Fibroblast of upper back skin (primary cell): ENCODE measurements at places on chromosomes 11 and 22.

DNA sequence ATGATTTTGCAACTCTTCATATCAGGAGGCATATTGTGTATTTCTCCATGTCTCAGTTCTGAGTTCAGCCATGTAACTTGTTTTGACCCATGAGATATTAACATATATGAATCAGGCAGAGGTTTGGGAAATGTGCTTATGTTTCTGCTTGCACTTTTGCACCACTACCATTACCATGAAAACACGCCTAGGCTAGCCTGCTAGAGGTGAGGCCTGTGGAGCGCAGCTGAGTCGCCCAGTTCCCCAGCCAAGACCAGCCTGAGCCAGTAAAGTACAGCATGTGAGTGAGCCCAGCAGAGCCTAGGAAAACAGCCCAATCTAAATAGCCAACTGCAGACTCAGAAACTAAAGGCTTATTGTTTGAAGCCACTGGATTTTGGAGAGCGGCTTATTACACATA lies 18.4 kb upstream of the MYOD1 start:
- no peak for DNase-seq

DNA sequence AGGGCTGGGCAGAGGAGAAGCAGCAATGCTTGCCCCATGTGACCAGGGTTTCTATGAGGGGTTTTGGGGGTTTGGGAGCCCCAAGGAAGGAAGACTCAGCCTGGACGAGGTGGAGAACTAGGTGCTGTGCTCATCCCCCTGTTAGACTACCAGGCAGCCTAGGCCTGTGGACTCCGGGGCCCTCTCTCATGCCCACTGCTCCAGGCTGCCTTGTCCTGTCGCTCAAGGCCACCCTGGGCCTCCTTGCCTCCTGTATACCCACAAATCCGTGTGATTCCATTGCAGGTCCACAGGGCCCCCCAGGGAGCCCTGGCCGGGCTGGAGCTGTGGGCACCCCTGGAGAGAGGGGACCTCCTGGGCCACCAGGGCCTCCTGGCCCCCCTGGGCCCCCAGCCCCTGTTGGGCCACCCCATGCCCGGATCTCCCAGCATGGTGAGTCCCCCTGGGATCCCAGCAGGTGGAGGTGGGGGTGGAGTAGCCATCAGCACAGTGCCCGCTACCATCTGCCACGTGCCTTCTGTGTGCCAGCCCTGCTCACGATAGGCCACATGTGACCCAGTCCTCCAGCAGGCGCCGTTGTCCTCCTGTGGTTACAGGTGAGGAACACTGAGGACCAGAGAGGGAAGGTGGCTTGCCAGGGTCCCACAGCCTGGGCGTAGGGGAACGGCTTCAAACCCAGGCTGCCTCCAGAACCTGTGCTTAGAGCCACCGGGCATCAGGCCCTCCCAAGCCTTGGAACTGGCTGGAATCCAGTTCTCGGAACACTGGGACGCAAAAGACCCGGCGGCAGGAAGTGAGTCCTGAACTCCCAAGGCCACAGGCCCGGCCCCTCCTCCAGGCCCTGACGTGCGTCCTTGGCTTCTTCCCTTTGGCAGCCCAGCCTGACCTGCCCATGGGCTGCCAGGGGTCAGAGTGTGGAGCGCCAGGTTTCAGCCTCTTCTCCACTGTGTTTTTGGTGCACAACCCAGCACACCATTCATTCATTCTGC lies 26.6 kb downstream of the EMID1 start:
- no peak for DNase-seq

GRCh38 chr11:132586801-132587200 lies 945.5 kb downstream of the OPCML start:
- peak; percentile 10 for DNase-seq

DNA sequence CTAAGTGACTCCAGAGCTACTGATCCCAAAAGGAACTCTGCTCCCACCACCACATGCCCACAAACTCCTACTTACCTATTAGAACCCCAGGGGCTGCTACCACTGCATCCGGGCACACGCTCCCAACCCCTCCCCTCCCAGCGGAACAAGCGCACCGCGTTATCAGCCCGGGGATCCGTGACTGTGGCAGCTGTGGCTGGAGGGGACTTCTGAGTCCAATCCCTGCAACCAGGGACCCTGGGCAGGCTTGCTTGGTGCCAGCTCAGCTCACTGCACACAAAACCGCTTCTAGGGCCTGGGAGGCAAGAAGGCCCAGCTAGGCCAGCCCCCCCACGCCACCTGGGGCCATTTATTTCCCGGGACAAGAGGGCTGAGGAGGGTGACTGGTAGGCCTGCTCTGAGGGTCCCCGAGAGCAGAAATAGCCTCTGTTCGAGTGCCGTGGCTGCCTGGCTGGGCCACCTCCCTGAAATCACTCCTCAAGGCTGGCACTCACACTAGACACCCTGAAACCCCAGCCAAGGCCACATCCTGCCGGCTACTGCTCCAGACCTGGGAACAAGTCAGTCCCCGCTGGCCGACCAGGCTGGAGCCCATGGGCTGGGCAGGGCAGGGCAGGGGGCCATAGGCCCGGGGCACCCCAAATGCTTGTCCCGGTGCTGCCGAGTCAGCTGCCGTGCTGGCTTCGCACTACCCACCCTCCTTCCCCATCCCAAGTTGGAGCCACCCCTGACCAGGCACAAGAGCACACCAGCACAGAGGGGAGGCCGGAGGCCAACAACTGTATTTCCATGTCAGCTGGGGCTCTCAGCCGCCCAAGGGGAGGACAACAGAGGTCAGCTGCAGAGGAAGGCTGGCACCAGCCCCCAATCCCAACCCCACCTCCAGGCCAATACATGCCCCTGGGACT lies 1.9 kb upstream of the IFITM10 start:
- no peak for DNase-seq

- no peak for DNase-seq
These were observed 123.5 kb downstream of the CACNA1I start for GRCh38 chr22:39693943-39694500.

DNA sequence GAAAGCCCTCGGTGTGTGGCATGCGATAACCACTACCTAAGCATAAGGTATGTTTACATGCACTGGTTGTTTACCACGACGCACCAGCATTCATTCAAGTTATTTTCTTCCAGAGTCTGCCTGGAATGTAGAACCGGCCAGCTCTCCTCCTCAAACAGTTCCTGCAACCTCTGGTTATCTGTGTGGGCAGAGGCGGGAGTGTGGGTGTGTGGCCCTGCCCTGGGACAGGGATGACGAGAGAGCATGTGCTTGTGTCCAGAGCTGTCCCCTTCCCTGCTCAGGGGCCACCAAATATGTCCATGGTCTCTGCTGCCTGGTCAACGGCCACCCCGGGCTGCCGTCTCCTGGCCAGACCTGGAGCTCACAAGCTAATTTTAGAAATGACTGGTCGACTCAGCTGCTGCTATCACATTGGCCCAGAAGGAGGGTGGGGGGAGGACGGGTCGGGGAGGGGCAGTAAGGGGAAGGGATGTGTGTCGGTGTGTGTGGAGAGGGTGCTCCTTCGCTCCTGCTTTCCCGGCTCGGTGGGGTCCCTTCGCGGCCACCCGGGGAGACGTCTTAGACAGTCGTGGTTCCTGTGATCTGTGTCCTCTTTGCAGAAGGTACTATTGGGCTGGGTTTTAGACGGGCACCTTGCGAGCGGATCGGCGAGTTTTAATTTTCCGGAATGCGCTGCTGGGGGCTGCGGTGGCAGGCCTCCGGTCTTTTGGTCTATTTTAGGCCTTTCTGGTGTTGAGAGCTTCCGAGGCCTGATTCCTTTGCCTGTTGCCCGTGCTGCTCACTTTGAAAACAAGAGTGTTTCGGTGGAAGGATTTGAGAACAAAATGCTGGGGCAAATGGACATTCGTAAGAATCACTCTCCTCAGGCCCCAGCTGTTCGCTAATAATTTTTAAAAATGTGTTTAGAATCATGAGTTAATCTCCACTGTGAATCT lies at the start of gene MYO18B:
TSS of gene MYO18B (plus strand) at position 497 of the 935 bp plus-strand sequence. CDS start 18,905 bp downstream, outside the sequence.
- no peak for DNase-seq

DNA sequence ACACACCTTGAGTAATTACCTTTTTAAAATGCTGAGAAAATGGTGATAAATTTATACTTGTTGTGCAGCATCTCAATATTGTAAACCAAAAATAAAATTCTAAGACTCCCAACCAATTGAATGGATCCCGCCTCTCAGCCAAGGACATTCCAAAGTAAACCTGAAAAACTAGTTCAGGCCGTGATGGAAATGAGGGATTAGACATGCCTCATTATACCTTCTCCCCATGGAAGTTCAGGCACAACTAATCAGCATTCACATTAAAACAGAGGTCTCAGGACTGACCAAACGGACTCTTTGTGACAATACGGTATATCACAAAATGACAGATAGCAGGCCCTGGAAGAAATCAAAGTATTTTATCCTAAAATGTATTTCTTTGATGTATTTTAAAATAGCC lies 907.4 kb upstream of the RAG2 start:
- no peak for DNase-seq

- peak; percentile 85 for DNase-seq
These were observed 14.9 kb downstream of the RAC2 start for GRCh38 chr22:37229012-37229804.

GRCh38 chr11:109933126-109933525 lies 160.1 kb upstream of the ZC3H12C start:
- no peak for DNase-seq

DNA sequence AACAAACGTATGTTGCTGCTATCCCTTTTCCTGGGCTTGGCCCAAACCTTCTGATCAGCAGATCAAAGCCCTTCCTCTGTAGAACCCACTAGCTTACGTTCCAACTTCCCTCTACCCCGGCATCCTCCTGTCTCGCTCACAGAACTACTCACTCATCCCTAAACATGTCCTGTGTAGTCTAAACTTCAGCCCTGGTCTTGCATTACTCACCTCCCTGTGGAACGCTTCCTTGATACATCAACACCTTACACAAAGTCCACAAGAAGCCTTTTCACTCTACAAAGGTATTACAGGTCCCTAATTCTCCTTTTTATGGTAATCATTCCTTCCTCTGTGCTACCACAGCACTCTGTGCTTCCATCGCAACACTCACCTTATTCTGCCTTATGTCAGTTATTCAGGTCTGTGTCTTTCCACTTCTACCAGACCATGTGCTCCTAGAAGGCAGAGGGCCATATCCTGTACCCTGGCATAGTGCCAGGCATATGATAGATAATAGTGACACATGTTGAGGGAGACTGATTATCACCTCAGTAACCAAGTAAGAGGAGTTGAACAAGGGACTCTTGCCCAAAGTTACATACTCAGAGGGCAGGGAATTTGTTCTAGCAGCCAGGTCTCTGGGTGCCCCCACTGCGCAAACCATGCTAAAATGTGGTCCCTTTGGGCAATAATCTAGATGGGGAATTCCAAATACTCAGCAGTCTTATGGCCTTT lies 41.6 kb downstream of the USP35 start:
- DNase-seq: no peak

GRCh38 chr11:77658213-77659013 lies 20.8 kb upstream of the CLNS1A start:
- DNase-seq: peak; percentile 63

DNA sequence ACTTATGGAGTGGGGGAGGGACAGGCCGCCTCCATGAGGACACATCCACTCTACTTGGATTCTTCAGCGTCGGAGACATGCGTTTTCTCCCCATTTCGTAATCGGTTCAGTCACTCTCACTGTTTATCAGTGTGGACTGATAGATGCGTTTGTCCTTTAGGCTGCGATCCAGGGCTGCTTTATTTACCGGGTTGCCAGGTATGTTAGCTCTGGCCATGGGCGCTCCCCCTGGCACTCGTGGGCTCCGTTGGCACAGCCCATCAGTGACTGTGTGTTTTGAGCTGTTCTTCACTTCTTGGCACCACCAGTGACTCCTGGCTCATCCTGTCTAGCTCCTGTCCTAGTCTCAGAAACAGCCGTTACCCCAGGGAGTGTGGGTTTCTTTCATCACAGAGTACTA lies 1203.3 kb downstream of the BRD1 start:
- DNase-seq: no peak

GRCh38 chr11:129021295-129021694 lies 78.6 kb upstream of the TP53AIP1 start:
- peak; percentile 9 for DNase-seq
